AG20443 (cell line): ENCODE measurements at places on chromosomes 3 and 15.

DNA sequence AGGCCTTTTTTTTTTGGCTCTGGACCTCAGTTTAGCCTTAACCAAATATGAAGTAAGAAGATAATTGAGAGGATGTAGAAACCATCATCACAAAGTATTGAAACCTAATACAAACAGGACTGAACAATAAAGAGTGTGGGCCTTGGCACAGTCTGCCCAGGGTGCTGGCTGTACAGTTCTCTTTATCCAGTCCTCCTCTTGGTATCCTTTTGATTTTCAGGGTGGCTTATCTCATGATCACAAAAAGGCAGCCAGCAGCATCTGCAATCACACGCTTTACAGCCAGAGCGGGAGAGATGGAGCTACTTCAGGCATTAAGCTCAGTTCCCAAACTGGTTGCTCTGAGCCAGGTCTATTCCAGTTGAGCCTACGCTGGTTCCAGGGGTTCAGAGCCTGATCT is 239.7 kb downstream of the RPLP1 start:
- no peak for DNase-seq

DNA sequence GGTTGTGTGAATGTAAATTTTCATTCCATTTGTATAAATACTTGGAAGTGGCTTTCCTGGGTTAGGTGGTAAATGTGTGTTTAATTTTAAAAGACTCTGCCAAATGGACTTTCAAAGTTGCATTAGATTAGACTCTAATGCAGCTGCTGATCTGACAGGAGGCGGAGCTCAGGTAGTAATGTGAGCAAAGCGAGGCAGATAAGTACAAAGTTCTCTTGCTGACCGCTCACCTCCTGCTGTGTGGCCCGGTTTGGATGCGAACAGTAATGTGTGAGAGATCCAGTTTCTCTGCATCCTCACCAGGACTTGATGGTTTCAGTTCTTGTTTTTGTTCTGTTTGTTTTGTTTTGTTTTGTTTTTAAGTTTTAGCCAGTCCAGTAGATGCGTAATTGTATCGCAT is 34.9 kb upstream of the GABRA5 start:
- DNase-seq = no peak

- DNase-seq = no peak
These were observed 519.8 kb upstream of the GBE1 start for GRCh38 chr3:82281205-82281604.

DNA sequence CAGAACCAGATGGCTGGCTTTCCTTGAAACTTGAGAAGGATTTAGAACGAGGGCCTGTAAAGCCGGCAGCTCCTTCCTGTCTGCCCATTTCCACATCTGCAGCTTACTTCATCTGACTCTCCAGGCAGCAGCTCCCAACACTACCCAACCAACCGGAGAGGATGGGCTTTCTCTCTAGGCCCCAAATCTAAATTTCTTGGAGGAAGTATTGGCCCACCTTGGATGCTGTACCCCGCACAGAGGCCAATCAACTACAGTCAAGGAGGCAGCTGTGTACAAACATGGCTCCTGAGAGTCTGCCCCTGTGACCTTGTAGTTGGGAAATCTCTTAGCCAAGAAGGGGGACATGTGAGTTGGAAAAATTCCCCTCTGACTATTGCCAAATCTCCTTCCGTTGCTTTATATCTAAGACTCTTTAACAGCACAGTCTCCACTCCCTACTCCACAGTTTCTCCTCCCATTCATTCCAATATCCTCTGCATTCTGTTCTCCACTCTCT is 8.0 kb upstream of the ACAP2 start:
- peak; percentile 62 for DNase-seq

GRCh38 chr3:128910006-128910405 is 30.6 kb downstream of the ACAD9 start:
- DNase-seq = no peak

- no peak for DNase-seq
These were observed 93.4 kb downstream of the KCNMB2 start for GRCh38 chr3:178629430-178630178.

- no peak for DNase-seq
These were observed 355.3 kb upstream of the DCBLD2 start for GRCh38 chr3:99256788-99257187.

- peak; percentile 83 for DNase-seq
These were observed 92.3 kb downstream of the FRMD5 start for GRCh38 chr15:44102675-44103254.

DNA sequence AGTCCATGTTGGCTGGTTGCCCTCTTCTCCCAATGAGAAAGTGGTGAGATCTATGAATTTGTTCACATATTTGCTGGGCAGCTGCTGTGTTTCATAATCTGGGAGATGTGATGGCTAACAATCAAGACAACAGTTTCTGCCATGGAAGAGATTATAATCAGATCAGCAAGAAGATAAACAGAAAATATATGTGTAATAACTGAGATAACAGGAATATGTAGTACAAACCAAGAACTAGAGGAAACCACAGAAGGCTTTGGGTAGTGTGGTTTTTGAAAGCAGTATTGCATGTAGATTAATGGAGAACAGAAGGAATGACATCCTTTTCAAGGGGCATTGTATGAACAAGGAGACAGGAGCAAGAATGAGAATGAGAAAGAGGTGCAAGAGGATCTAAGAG is 12.2 kb upstream of the CSTA start:
- DNase-seq = no peak

DNA sequence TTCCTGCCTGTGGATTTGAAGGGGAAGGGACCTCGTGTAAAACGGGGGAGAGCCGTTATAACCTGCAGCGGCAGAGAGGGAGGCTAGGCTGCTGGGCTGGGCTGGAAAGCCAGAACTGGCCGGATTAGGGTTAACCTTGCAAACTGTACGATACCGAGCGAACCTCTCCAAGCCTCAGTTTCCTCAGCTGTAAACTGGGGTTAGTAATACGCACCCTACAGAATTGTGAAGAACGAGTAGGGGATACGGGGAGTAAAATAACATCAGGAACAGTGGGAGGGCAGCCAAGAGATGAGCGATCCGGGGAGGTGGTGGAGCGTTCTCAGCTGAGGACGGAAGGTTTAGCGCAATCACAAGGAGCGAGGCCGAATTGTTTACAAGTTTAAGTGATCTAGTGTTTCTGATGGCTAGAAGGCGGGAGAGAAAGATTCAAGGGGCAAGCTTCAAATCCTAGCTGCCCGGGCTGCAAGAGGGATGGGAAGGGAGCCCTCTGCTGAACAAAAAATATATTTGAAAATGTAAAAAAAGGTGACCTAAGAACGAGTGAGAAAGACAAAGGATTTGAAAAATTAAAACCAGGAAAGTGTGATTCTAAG is 768 bp upstream of the SEMA5B start:
- DNase-seq = peak; percentile 84

DNA sequence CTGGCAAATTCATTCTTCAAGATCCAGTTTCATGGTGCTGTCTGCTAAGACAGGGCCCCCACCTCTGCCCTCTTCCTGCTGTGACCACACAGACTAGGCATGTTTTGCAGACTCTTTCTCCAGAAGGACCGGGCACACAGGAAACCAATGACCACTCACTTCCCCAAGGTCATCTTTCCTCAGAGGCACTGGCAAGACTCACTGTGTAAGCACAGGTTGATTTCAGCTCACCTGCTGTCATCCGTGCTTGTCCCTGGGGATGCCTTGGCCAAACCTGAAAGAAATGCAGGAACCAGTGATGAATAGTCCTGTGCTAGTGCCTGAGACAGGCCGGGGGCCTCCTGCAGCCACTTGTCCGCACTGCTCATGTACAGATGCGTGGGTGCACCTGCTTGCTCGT is 33.5 kb downstream of the ALS2CL start:
- peak; percentile 7 for DNase-seq

DNA sequence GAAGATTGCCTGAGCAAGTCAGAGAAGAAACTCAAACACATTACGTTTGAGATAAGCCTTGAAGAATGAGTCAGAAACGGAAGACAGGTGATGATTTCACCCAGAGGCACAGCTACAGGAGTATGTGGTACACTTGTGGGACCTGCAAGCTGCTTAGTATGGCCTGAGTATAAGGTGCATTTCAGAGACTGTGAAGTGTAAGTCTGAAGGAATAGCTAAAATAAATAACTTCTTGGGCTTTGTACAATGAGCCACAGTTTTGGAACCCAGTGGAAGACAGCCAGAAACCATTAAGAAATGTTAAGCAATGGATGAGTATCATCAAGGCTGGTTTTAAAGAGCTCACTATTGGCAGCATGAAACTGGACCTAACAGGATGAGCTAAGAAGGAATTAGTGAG is 826.2 kb downstream of the ROBO1 start:
- DNase-seq = peak; percentile 86

- DNase-seq = no peak
These were observed 33.9 kb upstream of the XCR1 start for GRCh38 chr3:46061108-46061720.

GRCh38 chr15:36808411-36809160 is 229.2 kb downstream of the CDIN1 start:
- DNase-seq = no peak

GRCh38 chr3:99875581-99875928 is 57.9 kb downstream of the CMSS1 start:
- peak; percentile 30 for DNase-seq

- DNase-seq = peak; percentile 61
These were observed 31.9 kb downstream of the TNK2 start for GRCh38 chr3:195876297-195877064.

DNA sequence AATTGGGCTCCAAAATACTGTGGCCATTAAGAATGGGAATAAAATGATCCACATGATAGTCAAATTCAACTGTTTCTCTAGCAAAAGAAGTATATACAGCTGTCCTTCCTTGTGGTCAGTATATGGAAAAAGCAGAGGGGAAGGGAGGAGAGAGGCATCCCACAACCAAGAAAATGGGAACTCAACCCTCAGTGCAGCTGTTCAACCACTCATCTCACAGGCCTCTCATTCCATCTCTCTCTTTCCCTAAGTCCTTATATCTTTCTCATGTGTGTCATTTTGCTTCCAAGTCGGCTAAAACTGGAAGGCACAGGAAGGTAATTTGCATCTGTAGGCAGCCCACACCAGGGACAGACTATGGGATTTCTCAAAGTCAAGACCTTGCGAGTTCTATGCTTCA is 27.5 kb downstream of the AVEN start:
- no peak for DNase-seq

- DNase-seq = peak; percentile 22
These were observed 20.2 kb downstream of the CPOX start for GRCh38 chr3:98573181-98573728.

DNA sequence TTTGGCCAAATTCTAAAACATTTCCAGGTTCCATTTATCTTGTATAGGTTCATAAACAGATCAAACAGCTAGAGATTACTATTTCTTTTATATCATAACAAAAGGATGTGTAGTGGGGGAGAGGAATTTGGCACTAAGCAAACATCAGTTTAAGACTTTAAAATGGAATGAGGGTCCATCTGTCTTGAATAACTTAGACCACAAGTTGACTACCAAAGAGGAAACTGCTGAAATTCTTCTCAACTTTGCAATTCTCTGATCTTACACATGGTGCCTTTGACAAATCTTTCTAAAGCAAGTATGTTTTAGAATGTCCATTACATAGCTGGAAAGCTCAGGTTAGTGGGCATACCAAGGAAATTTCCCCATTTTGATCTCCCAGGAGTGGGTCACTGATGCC is 140.5 kb upstream of the ADAMTS9 start:
- no peak for DNase-seq

DNA sequence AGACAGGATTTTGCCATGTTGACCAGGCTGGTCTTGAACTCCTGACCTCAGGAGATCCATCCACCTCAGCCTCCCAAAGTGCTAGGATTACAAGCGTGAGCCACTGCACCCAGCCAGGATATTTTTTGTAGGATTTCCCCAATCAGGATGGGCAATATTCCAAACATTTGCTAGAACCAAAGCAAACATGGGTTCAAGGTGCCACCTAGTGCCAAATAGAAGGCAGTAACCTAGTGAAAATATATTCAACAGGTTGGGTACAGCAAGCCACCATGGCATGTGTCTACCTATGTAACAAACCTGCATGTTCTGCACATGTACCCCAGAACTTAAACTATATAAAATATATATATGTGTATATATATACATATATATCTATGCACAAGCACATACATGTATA is 185.9 kb upstream of the CADM2 start:
- no peak for DNase-seq

DNA sequence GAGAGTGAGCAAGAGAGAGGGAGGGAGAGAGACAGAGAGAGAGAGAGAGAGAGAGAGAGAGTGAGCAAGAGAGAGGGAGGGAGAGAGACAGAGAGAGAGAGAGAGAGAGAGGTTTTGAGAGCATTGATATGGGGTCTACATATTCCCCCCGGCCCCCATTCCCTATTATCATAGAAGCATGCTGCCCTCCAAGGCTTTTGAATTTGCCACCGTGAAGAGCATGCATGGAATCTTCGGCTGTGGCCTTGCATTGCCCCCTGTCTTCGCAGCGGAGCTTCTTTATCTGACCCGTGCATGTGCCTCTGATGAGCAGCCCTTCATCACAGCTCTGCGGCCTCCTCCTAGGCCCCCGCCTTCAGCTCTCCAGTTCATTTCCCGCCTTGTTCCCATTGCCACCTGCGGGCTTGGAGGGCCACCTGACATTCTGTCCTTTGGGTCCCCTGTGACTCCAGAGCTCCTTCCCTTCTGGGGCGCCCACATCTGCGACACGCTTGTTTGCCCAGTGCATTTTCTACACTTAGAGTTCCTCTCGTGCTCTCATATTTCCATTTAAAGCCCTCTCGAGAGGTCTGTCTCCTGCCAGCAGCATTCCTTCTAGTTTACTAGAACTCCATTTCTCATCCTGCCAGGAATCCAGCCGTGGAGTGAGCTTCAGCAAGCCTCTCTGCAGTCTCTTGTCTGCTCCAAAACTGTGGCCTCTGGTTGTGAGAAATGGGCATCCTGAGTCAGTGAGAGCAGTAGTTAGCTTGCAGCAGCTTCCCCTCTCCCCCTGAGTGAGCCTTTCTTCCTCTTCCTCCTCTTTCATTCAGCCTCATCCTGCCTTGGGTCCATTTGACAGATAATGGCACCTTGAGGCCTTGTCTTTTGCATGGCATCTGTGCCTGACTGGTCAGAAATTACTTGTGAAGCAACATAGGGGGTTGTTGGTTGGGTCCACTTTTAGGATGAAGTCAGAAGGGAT is 25.3 kb downstream of the LPP start:
- DNase-seq = peak; percentile 81

DNA sequence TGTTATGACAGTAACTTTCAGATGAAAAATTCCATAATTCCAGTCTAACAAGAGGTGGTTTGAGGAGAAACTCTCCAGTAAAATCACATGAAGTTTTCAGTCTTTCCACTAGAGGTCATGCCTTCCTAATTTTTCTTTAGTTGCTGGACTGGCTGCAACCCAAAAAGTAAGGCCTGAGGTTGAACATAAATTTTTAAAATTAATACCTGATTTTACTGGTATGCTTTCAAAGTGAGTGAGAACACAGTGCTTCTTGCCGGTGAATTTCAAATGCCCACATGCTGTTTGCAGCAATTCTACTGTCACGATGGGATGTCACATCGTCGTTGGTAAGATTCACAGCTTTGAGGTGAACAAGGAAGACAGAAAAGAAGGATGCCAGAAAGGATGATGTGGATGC is 89.0 kb upstream of the FGF12 start:
- peak; percentile 55 for DNase-seq

DNA sequence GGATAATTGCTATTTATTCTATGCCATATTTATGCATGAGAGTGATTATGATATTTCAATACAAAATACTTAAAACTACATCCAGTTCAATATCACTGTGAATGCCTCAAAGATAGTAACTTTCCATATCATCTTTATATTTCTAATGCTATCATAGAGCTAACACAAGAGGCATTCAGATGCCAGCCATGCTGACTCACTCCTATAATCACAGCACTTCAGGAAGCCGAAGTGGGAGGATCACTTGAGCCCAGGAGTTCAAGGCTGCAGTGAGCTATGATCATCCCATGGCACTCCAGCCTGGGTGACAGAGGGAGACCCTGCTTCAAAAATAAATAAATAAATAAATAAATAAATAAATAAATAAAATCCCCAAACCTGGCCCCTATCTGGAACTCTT is 498.7 kb downstream of the EPHA3 start:
- DNase-seq = no peak
